ENCODE measurements at places on chromosomes 11 and 22. TPM values are rescaled to one million over a fixed set of nuclear protein-coding genes. Genes with fewer than 3 reads are reported as not detected.

The ANO9 gene
- total RNA-seq = 45.6 TPM

The SCGB2A2 gene
- not detected for total RNA-seq

The OR8D1 gene
- total RNA-seq = not detected

The FTH1 gene
- total RNA-seq = 915 TPM

The HPS5 gene
- 20.9 TPM for total RNA-seq

The CCDC89 gene
- not detected for total RNA-seq

DNA sequence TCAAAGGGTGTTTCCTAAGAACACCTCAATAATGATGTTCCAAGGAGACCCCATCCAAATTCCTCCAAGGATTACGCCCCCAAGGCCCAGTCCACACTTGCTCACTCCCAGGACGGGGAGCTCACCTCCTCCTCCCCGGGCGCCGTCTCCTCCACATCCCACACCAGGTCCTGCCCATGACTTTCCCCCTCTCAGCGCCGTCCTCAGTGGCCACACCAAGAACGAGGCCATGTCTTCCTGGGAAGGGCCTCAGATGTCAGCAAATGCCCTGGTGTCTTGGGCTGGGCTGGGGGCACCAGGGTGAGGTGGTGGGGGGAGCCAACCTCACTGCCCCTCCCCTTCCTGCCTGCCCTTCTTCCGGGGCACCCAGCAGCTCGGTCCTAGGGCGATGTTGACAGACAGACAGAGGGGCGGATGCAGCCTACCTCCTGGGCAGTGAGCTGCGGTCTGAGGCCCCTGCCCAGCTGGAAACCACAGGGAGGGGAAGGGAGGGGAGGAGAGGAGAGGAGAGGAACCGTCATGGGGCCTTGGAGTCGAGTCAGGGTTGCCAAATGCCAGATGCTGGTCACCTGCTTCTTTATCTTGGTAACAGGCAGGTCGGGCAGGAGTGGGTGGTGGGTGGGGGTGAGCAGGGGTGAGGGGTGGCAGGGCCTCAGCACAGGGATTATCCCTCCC, at the start of the genes C11orf21 and TSPAN32:
C11orf21 (minus strand) TSS at position 288 of the 675 bp plus-strand sequence; CDS start at position 178, 110 bp downstream.
TSPAN32 (plus strand) TSS at position 383 of the 675 bp plus-strand sequence; CDS start at position 520, 137 bp downstream.
- DNase-seq = peak; percentile 87

DNA sequence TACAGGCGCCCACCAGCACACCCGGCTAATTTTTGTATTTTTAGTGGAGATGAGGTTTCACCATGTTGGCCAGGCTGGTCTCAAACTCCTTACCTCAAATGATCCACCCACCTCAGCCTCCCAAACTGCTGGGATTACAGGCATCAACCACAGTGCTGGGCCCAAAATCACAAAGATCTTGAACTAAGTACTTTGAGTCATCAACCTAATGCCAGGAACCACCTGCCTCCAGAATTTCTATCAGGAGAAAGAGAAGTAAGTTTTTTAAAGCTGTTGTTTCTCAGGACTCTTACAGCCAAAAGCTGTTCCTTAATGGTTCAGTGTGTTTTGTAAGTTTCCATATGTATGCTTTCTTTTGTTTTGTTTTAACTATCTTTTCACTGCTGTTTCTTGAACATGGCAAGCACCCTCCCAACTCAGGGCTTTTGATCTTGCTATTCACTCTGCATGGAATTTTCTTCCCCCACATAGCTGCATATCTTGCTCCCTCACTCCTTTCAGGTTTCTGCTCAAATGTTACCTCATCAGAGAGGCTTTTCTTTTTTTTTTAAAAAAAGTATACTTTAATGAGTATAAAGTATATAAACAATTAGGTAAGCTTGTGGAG, 6.0 kb upstream of the PAK1 start:
- DNase-seq = no peak

GRCh38 chr11:75616281-75616680, 52.6 kb downstream of the MAP6 start:
- DNase-seq = no peak

DNA sequence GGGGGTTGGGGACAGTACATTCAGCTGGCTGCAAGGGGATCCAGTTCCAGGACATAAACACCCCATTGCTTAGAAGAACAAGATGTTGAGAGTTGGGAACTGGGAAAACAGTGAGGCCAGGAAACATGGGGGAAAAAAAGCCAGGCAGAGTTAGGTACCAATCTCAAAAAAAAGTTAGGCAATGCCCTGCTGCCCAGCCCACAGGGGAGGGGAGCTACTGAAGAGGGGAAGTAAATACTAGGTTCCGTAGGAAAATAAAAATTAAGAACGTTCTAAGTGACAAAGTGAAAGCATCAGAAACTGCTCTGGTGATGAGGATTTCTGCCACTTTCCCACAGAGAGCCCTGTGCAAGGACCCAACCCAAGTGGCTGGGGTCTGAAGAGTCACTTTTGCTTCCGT, 12.0 kb downstream of the SPTBN2 start:
- no peak for DNase-seq

- no peak for DNase-seq
Observed at GRCh38 chr22:31637891-31638618, 24.0 kb downstream of the PISD start.

DNA sequence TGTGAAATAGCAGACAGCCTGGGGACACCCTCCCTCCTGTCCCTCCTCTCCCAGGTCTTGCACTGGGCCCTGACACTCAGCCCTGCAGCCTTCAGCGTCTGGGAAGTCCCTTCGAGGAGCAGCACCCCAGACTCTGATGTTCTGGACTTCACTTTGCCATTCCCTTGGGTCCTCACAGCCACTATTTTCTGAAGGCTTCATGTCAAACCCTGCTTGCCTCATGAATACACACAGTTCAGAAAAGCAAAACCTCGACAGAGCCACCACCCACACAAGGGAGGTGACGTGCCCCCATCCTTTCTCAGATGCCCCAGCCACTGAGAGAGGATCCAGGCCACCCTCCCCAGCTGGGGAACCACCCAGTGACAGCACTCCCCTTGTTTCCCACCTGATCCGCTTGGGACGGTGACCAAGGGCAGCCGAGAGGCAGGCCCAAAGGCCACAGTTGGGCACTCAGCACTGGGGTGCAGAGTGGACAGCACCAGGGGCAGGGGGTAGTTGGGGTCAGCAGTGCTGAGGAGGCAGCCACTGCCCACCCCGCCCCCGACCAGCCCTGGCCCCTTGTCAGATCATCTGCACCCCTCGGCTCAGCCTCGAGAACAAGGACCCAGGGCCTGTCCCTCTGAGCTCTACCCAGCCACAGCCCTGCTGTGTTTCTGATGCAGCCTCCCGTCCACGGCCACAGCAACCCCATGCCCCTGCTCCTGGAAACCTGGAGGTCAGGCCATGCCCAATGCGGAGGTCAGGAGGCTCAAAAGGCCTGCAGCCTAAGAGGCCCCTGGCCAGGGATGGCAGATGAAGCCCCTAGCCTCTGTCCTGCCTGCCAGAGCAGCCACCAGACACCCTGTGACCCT, 3.1 kb upstream of the TNNT3 start:
- peak; percentile 36 for DNase-seq

DNA sequence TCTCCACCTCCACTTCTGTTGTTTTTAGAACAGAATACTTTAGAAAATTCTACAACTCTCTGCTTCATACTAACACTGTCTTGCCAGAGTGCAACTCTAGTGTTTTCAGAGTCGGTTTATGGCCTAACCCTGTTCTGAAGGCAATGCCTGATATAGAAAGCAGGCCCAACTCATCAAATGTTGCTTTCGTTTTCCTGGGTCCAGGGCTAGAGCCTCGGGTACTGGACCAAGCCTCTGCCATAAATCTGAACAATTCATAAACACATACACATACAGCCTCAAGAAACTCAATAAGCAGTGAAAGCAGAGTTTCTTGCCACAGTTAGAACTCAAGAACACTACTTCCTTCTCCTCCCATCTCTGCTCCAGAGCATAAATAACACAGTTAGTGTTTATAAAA, 9.8 kb downstream of the TMEM218 start:
- DNase-seq = no peak

DNA sequence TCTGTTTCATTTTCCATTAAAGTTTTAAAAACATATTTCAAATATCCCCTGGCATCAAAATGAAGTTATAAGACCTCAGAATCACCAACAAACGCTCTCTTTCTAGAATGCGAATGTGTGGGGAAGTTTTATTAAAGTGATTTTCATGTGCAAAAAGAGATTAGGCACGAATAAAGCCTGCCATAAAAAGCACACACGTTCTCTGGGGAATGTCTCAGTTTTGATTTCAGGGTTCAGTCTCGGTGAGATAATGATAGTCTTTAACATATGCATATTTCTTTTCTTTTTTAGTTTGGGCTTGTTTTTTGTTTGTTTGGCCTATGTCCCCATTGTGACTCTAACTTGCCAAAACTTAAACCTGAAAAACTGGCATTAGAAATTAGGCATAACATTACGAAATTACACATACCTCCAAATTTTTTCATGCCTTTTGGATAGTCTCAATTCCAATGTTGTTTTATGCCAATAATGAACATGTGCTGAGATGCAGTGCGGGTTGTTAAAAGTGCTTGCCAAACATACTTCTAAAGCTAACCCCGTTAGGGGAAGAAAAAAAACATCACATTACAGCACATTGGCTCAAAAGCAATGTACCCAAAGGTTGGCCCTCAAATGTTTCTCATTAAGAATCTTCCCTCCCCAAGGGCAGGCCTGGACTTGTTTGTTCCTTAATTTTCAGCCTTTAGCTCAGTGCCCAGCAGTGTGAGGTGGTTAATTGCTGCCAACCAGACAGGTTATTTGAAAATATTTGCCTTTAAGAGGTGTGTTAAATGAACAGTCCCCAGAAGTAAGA, 33.2 kb upstream of the FBLN1 start:
- no peak for DNase-seq
